ENCODE measurements at places on chromosomes 7 and 10.

DNA sequence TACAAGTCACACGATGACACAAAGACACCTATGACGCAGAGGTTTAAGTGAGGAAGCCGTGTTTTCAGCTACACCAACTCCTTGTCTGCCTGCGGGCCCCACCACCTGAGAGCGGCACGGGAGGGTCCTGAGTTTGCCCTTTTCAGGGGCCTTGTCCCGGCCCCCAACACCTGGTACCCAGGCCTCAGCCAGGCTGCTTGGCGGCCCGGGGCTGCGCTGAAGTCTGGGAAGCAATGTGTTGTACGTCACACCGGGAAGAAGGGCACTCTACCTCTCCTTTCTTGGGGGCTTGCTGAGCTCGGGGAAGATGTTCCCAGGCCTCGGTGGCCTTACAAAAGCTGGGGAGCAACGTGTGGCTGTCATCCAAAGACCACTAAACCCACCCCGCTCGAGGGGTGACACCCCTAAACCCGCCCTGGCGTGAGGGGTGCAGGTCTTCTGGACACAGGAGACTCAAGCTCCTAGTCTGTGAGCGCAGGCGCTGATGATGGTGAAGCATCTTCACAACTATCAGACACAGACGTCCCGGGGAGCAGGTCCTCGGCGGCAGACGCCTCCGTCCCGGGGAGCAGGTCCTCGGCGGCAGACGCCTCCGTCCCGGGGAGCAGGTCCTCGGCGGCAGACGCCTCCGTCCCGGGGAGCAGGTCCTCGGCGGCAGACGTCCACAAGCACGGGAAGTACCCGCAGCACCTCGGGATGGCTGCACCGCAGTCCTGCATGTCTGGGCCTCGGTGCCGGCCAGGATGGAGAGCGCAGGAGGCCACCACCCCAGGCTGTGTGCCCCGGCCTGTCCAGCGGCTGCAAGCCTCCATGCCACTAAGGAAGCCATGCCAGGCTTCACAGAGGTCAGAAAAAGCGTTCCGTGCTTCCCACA is 15.4 kb downstream of the CFAP46 start:
- DNase-seq: no peak

DNA sequence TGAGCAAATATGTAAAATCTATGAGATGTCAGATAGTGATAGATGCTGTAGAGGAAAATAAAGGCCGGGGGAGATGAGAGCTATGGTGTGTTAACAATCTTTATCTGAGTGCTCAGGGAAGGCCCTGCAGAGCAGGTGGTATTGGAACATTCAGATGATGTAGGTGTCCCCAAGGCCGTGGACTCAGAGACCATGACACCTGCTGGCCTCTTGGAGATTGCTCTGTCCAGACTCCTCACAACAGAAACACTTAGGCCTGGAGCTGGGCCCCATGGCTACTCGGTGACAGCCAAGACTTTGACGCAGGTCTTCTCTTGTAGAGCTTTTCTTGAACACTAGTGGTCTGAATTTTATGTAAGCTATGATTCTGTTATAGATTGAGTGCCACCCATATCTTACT is 13.3 kb downstream of the AKR1E2 start:
- no peak for DNase-seq

DNA sequence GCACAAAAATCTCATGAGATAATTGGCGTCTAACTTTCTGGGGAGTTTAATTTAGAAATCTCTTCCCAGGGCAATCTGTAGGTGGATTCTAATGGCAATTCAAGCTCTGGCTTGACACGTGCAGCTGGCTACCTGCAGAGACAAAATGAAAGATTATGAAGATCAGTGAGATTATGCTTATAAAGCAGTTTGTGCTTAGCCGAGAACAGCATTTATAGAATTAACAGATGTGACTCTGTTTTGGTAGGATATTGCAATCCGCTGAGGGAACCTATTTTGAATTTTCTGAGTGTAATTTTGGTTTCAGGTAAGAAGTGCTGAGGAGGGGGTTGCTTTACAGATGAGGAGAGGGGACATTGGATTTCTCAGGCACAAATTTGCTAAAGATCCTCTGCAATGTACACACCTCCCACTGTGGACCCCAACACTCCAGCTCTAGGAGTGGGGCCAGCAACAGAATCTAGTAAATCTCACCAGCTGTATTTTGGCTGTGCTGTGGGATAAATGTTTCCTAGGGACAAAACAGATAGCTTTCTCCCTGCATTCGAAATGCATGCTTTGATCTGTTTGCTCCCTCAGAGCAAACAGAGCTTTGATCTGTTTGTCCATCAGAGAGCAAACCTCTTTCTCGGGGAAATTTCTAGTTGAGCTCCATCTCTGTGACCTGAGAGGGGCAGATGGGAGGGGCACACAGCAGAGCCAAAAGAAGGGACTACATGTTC is 7.4 kb downstream of the GJD4 start:
- DNase-seq: no peak

DNA sequence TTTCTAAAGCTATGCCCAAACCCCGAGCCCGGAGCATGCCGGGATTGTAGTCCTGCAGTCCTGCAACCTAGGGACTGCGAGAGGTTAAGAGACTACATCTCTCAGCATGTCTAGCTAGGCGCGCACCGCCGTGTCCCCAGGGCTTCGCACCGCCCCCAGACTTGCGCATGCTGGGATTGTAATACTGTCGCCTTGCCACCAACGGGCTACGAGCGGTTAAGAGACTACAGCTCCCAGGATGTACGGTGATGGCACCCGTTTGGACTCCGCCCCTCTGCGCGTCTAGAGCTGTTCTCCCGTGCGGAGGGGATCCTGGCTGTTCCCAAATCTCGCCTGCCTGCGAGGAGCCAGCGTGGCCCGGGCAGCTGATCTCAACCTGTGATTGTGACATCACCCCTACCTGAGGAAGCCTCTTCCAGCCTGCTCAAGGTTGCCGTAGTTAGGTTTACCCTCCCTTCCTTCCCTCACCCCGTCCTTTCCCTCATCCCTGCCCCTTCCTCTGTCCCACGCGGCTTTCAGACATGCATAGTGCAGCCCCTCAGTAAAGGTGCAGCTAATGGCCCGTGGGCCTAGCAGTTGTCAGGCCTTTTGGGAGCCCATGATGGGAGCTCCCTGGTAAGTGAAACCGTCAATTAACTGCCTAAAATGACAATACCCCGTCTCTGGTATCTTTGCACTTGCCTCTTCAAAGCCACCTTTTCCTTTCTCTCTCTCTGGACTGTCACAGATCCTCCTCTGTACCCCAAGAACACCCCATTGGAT is 6.3 kb upstream of the ZNF736 start:
- DNase-seq: peak; percentile 96

- no peak for DNase-seq
These were observed 472.8 kb upstream of the MKI67 start for GRCh38 chr10:128599030-128599429.

- no peak for DNase-seq
These were observed 40.8 kb downstream of the INPP5A start for GRCh38 chr10:132578287-132578951.

DNA sequence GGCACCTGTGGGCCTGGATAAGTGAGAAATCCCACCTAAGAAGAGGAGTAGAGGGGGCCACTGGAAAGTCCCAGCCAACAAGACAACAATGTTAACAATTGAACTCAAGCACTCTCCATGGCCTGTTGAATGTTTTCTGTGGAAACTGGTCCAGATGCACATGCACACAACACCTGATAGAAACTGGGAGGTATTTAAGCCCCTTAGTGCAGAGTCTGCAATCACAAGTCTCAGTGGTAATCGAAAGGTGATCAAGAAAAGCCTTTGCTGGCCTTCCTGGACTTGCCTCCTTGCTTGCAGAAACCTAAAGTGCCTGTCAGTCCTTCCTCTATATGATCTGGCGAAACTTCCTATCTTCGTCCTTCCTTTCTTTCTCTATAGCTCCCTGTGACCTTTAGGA is 30.6 kb upstream of the HNRNPH3 start:
- DNase-seq: no peak

- peak; percentile 51 for DNase-seq
These were observed 23.5 kb upstream of the KDM7A start for GRCh38 chr7:140200061-140200989.

DNA sequence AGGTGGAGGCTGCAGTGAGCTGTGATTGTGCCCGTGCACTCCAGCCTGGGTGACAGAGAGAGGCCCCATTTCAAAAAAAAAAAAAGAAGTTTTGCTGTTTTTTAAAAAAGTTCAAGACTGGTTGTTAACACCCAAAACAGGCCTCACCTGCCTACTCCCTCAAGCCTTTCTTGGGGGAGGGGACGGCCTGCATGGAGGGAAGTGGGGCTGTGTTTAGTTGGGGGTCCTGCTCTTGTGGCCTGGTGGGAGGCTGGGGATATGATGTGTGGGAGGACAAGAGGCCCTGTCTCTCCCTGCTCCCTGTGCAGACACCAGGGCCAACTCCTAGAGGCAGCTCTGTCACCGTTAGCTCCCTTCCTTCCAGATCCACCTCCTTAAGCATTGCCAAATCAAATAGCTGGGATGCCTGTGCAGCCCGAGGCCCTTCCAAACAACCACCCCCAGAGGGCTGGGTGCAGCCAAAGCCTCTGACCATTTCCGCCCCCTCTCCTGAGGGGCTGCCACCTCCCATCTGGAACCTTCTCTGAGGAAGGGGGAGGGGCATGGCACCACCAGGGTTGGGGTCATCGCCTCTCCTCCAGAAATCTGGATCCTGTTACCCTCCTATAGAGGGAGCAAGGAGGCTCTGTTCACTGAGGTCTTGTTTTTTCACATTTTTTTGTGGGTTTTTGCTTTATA is 32.9 kb upstream of the ANKRD2 start:
- peak; percentile 94 for DNase-seq

DNA sequence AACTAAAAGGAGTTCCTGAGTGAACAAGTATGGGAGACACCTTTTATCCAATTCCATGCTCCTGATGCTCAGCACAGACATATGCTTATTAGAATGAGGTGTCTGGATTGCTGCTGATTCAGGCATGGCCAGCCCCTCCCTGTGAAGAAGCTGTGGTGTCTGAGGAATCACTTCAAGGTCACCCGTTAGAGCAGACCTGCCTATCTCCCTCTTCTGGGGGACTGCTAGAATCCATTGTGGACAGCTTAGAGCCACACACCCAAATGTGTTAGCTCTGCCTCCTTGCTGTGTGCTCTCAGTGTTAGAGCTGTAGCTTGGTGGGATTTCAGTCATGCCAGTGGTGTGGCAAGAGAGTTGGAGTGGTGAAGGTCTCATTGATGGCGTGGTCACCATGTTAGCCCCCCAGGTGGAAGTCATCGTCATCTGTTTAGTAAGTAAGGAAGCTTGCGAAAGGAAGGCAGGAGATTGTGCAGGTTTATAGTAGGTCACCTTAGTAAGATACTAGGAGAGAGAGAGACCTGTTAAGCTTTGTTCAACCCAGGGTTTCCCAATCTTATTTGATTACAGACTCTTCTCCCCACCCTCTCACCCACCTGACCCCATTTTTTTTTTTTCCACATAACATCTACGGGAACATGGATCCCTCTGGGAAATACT is 12.8 kb downstream of the PRXL2A start:
- DNase-seq: no peak
